ENCODE measurements at places on chromosomes 16 and 17.
A peak's percentile ranks its signal among the peaks of the same experiment; 100 is the strongest.

DNA sequence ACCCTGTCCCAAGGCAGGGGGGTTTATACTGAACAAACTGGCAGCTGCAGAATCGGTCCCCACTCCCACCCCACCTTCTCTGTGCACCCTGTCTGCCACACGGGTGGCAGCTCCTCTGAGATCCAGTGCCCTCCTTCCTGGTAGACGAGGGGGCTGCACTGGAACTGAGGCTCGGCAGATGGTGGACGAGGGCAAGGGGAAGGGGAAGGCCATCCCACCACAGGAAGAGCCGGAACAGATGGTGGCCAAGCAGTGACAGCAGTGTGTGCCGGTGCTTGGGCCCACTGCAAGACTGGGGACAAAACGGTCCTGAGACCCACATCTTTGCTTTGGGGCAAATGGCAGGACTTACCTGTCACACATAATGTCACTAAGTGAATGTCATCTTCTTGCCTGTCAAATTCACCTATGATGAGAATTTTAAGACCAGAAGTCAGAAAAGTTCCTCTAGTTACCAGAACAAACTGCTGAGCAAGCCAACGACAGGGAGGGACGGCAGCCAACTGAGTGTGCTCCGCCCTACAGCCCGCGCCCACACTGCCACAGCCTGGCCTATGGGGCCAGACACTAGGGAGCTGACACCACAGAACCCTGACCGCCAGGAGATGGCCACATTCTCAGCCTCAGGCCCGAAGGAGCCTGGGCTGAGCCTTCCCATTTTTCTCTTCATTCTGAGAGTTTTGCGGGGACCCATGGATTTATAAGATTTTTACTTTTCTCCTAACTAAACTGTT is 14.4 kb downstream of the NTAN1 start:
- no peak for DNase-seq

DNA sequence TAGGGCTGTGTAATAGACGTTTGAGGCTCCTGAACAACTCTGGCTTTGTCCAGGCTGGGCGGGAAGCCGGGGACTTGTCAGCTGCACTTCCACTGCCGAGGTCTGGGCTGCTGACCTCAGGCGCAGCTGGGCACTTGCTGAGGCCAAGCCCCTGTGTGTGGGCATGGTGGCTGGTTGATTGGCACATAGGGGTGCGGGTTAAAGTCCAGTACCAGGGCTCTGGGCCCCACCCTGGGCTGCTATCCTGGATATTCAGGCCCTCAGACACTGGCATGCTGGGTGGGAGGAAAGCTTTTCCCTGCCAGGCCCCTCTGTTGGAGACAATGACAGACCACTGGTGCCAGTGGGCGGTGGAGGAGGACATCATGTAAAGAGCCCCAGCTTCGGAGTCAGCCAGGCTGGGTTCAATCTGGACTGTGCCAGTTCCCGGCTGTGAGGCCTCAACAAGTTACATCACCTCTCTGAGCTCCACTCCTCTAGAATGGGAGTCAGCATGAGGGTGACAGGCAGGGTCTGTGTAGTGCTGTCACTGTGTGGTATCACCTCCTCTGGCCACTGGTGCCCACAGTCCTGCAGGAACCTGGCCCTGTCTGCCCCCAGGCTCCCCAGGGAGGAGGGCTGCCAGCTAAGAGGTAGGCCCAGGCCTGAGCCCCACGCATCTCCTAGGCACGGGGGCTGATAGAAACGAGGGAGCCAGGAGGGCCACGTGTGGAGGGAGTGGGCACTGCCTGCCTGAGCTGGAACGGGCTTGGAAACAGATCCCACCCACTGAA is 42.5 kb downstream of the PSME3IP1 start:
- DNase-seq = no peak

- DNase-seq = peak; percentile 39
Measured at GRCh38 chr17:58084317-58084981, 1.2 kb downstream of the DYNLL2 start.

GRCh38 chr17:53626286-53626685 is 196.4 kb upstream of the KIF2B start:
- no peak for DNase-seq

DNA sequence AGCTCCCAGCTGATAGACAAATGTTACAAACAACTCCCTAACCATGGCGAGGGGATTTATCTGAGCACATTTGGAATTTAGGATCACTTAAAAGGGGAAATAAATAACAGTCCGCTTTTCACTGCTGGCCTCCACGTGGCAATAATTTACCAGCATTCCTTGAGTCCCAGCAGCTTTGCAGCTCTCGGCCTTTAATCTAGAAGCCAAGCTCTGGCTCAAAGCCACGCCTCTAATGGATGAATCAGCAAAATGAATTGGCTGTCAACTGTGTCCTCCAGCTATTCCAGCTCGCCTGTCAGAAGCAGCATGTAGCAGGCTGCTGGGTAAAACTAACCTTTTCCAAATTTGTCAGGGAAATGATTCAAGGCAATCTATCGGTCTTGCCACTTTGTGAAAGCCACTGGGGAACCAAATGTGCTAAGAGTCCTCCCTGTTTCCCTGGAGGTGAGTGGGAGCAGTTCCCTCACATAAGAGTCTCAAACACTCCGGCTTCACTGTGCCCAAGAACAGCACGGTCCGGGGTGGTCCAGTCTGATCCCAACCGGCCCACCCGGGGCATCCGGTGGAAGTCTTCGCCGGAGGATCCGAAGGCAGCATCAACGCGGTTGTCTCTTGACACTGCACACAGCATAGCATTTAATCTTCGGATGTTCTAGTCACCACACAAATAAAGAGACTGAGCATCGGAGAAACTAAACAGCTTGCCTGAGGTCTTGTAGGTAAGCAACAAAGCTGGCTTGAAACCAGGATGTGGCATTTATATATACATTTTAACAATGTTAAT is 143.3 kb downstream of the PARN start:
- no peak for DNase-seq

GRCh38 chr16:76201385-76201784 is 75.8 kb upstream of the CNTNAP4 start:
- no peak for DNase-seq

DNA sequence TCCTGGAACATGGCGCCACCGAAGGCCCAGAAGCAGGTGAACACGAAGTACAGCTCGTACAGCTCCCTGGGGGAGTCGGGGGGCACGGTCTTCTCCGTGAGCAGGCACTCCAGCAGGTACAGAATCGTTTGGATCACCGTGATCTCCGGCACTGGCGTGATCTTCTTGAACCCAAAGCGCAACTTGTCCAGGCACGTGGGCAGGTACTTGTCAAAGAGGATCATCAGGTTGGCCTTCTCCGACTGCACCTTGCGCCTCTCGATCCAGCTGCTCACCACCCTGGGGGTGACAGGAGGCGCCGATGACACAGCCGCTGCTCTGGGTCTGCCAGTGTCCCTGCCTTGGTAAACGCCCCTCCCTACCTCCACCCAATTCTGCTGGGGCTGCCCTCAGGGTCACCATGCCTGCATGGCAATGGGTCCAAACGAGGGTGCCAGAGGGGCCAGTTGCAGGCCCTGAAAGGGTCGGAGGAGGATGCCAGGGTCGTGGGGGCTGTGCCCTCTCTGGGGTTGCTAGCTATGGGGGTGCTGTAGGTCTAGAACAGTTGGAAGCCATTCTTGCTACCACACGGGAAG is 90.9 kb downstream of the DNAH17 start:
- DNase-seq = no peak

Data from CD8-positive, alpha-beta memory T cell (primary cell).